ENCODE measurements at places on chromosomes 2 and 18. TPM values are rescaled to one million over a fixed set of nuclear protein-coding genes. Genes with fewer than 3 reads are reported as not detected.

The ZBTB7C gene
- 1.1 TPM for total RNA-seq

The IL1R2 gene
- 6.0 TPM for total RNA-seq

- no peak overlapping the region for H3K27ac ChIP-seq
- no peak overlapping the region for H3K4me3 ChIP-seq
- H3K27me3 ChIP-seq: no peaks in the 10 kb centered on the region
- H3K4me1 ChIP-seq: no peaks in the 10 kb centered on the region
Observed at GRCh38 chr18:66342577-66342976, 261.3 kb downstream of the CDH19 start.

- H3K27me3 ChIP-seq: peaks cover 22% of the 10 kb centered on the region
- H3K4me3 ChIP-seq: no peak overlapping the region
- DNase-seq: no peak
Observed at GRCh38 chr2:242063436-242063835, 193.9 kb downstream of the RTP5 start.

- DNase-seq: no peak
- 0 out of 2 replicates have a peak, but pooled peaks cover 4% of the 10 kb centered on the region for H3K4me1 ChIP-seq
- H3K27me3 ChIP-seq: no peaks in the 10 kb centered on the region
- H3K27ac ChIP-seq: no peak overlapping the region
- H3K36me3 ChIP-seq: peaks cover 48% of the 10 kb centered on the region
Observed at GRCh38 chr2:215324811-215325210, 13.0 kb downstream of the ATIC start.

Measured in PC-3 (cell line).